Uterus (tissue), 4 donors: ENCODE measurements at places on chromosomes 3 and 15.
A peak's percentile ranks its signal among the peaks of the same experiment; 100 is the strongest.

GRCh38 chr15:62455441-62455921, 290.4 kb upstream of the C2CD4B start:
- DNase-seq = no peak

DNA sequence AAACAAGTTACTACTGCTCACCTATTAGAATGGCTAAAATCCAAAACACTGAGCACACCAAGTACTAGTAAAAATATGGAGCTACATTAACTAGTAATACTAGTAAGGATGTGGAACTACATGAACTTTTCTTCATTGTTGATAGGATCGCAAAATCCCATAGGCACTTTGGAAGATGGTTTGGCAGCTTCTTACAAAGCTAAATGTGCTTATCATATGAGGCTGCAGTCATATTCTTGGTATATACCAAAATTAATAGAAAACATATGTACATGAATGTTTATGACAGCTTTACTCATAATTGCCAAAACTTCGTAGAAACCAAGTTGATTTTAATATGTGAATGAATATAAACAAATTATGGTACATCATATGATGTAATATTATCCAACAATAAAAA, 366.8 kb upstream of the KCNMB2 start:
- no peak for DNase-seq

- DNase-seq = no peak
Observed at GRCh38 chr3:138078901-138079344, 36.5 kb downstream of the DZIP1L start.

- no peak for DNase-seq
Observed at GRCh38 chr3:110736332-110736731, 335.3 kb upstream of the NECTIN3 start.

- DNase-seq = no peak
Observed at GRCh38 chr3:36729204-36730056, 34.9 kb downstream of the DCLK3 start.

DNA sequence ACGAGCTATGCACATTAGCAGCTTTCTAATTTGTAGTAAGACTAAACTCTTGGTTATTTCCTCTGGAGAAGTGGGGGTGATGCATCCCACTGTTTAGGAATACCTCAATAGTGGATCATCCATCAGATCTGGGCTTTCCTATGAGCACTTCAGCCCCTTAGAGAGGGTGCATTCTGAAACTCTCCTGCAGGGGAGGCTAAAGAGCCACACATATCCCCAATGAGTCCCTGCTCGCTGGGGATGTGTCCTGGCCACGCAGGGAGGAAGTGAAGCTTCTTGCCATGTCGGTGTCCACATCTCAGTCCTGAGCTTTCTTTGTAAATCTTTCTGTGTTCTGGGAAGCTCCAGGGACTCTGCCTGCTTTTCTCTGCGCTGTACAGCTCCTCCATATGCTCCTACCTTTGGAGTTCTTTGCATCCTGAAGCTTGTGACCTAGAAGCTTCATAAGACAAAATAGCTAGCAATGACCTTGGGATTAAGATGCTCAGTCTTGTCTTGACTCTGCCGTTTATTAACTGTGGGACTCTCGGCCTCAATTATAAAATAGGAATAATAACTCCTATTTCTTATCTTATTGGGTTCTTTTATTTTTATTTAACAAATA, 28.3 kb upstream of the MASP1 start:
- peak; percentile 68 for DNase-seq

DNA sequence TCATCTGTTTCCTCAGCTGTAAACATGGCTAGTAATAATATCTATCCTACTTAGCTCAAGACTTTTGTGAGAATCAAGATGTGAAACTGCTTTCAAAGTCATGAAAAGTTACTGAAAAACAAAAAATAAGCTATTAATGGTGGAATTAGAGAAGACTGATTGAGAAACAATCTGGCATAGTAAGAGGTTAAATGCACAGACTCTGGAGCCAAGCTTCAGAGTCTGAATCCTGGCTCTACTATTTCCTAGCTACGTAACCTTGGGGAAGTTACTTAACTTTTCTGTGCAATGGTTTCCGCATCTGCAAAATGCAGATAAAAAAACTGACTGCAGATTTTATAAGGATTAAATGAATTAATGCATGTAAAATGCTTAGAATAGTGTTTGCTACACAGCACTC, 28.8 kb downstream of the LRRFIP2 start:
- no peak for DNase-seq

DNA sequence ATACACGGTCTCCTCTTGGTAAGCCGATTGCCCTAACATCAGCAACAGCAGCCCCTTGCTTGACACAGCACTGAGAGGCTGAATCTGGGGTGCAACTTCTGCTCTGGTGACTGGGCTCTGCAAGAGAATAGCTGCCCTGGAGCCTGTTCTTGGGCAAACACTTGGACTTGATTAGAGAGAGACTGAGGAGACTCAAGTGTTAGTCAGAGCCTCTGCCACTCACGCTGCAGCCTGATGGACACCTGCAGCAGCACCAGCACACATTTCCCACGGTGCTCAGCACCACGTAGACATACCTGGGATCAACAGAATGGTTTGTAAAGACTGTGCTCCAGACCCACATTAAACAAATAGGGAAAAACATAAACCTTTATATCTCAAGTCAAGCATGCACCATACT, 35.8 kb upstream of the UMPS start:
- no peak for DNase-seq

DNA sequence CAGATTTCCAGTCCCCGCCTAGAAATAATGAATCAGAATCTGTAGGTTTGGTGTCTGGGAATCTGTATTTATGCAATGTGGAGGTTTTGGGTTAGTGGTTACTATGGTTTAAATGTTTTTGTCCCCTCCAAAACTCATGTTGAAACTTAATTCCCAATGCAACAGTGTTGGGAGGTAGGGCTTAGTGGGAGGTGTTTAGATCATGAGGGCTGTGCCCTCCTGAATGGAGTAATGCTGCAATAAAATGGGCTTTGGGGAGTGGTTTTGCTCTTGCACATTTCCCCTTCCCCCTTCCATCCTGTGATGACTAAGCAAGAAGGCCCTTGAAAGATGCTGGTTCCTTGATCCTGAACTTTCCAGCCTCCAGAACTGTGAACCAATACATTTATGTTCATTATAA, 9.2 kb upstream of the RFC4 start:
- DNase-seq = no peak

DNA sequence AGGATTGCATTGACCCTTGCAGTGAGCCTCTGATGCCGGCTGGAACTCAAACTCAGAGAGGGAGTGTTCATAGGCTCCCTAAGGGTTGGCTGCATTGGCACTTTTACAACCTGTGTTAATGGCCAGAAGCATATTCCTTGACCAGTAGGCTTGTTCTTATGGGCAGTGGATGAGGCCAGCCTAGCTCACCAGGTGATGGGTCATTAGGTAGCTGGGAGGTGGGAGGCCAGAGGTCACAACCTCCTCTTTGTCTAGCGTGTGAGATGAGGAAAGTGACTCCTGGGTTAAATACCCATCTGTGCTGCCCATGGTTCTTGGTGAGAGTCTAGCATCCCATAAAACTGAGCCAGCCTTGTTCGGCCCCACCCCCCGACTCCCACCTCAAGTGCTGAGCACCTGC, 275.7 kb upstream of the CTNNB1 start:
- no peak for DNase-seq

- no peak for DNase-seq
Observed at GRCh38 chr15:77019521-77020331, 24.8 kb downstream of the PSTPIP1 start.

DNA sequence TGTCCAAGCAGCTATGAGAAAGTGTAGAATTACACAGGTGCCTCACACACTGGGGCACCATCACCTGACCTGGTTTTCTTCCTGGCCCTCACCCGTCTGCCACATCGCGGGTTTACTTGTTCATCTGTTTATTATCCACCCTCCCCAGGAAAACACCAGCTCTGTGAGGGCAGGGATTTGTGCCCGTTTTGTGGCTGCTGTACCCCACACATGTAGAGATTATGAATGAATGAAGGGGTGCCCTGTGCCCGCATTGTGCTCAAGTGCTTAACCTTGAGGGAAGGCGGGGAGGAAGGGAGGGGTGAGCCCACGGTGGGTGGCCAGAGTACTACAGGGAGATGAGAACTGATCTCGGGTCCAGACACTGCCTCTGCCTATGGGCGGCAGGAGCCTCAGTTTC, 108.4 kb downstream of the WNT7A start:
- DNase-seq = no peak

- no peak for DNase-seq
Observed at GRCh38 chr3:79103307-79103706, 664.5 kb downstream of the ROBO1 start.
